ENCODE measurements at places on chromosomes 13 and 19.

GRCh38 chr13:106311004-106311403 is 224.5 kb downstream of the EFNB2 start:
- no peak for DNase-seq

DNA sequence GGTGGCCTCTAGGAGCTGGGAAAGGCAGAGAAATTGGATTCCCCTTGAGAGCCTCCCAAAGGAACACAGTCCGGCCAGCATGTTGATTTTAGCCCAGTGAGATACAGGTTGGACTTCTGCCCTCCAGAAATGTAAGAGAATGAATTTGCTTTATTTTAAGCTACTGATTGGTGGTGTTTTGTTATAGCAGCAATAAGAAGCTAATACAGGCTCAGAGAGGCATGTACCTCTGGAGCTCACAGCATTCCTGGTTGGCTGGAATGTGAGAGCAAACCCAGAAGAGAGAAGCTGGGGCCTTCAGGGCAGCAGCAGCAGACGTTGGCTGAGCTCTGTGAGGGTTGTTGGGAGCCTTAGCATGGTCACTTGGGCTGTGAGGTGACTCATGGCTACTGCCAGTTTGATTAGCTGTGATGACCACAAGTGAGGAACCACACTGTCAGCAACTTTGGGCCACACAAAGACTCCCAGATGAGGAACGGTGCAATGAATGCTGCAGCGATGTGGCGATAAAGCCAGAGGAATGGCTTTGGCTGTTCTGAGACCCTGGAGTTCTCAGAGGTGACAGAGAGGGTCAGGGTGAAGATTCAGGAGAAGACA is 80.1 kb downstream of the CYSLTR2 start:
- no peak for DNase-seq

DNA sequence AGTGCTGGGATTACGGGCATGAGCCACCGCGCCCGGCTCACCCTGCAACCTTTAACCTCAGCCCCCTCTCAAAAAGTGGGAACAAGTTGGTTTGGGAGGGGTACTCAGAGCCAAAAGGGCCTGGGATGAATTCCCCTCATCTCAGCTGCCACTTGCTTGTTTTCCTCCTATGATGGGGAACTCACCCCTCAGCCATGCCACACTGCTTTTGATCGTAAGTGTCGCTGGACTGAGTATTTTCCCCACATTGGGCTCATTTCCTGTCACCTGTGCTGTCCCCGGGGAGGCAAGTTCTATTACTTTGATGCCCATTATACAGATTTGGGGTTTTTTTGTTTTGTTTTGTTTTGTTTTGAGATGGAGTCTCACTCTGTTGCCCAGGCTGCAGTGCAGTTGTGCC is 6.5 kb downstream of the R3HDM4 start:
- no peak for DNase-seq

DNA sequence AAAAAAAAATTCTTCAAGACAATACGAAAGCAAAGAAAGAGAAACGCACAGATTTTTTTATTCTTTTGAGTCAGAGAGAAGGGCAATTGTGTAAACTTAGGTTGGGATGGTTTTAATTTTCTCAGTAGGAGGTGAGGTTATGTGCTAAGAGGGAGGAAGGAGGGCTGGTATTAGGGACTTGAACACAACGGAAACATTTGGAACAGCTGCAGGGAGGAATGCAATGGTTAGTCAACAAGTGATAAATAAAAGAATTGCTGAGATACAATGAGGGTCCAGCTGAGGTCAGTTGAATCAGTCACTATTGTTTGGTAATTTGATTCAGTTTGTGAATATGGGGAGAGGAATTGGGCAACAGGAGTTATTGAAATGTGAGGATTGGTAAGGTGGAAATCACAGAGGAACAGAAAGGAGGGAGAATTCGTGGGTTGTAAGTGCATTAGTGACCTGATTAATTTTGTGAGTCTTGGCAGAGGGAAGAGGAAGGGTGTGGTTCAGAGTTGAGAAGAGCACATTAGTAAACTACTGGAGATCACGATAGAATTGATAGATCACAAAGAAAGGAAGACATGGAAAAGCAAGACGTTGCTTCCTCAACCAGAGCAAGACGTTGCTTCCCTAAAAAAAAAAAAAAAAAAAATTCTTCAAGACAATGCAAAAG is 499.5 kb upstream of the SPRY2 start:
- DNase-seq = no peak

DNA sequence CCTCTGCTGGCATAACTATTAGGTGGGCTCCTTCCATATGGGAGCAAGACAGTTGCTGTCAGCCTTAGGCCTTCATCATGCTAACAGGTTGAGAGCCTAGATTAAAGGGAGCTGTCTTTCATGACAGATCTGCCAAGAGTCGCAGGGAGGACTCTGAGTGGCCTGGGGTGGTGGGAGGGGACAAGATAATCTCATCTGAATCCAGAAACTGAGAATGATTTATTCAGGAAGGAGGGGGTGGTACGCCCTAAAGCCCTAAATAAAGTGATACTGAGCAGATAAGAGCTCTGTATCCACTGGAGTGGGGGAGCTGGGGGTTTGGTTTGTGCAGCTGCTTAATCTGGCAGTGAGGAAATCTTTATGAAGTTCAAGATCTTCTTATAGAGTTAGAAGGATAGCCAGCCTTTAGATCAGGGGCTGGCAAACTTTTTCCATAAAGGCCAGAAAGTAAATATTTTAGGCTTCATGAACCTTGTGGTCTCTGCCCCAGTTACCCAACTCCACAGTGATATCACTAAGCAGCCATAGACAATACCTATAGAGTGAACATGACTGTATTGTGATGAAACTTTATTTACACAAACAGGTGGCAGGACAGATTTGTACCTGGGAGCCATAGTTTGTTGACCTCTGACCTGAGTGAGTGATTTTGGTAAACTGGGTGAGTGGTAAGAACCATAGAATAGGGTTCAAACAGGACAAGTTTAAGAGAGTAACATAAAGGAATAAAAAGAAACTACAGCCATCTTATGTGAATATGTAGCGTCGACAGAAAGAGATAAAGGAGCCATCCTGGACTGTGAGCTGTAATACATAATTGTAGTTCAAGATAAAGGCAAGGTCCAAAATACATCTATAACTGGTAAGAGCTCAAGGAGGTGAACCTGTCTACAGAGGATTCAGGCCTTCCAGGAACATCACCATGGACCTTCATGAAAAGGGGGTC is 9.8 kb upstream of the STK24 start:
- no peak for DNase-seq

DNA sequence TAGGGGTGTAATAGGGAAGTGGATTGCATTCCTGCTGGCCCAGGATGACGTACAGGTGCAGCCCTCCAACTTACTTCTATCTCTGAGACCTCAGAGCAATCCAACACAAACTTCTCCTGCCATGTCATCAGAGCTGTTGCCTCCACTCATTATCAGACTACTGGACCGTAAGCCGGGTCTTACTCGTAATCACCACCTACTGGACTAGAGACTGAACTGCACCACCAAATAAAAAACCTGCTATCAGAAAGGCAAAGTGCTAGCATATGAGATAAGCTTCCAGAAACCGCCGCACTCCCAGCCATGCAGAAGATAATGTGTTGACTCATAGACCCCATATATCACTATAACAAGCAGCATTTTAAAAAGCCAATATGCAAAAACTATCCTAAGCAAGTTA is 102.0 kb downstream of the SLITRK1 start:
- DNase-seq = no peak

- no peak for DNase-seq
These were observed 8.6 kb downstream of the RGCC start for GRCh38 chr13:41465898-41466320.

- no peak for DNase-seq
These were observed 1395.8 kb downstream of the SLITRK5 start for GRCh38 chr13:89066868-89067466.

DNA sequence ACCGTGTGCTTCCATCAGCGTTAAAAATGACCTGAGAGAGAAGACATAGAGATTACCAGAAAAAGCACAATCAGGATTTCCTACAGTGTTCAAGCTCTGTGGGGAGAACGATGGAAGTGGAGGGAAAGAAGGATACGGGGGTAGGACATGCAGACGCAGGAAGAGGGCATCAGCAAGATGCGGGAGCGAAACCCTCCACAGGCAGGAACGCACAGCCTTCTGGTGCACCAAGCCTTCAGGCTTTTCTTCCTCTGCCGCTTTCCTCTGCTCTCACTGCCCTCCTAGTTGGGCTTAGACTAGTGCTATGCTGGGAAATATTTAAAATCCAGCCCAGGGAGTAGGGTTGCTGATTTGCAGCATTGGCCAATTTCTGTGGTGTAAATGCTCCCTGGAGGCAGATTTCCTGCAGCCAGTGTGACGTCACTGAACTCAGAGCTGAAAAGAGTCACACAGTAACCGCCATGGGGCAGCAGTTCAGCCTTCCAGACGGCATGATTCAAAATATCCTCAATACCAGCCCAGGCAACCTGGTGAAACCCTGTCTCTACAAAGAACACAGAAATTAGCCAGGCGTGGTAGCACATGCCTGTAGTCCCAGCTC is 205.1 kb upstream of the SOX1 start:
- DNase-seq = no peak

DNA sequence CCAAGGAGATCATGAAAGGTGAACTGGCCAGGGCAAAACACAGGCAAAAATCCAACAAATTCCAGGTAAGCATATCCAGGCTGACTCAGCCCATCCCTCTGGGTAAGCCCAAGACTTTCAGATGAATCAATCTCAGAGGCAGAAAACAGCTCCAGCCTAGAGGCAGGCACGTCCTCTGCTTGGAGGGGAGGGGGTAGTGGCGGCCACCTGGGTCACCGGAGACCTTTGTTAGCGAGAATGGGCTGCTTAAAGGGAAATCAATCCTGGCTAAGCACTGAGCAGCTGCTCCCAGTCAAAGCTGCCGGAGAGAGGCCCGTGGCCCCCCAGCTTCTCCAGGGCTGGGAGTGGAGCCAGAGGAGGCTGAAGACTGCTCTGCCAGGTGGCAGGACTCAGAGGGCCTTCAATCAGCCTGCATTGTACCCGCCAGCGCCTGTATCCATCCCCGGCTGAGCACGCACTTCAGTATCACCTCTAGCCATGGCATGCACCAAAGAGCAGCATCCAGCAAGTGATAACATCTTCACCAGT is 48.2 kb downstream of the PIN1 start:
- DNase-seq = no peak

Measured in T follicular helper cell (primary cell).